ENCODE measurements at places on chromosomes 13 and 19.

GRCh38 chr19:48608798-48609263 is 2.3 kb downstream of the SPACA4 start:
- DNase-seq = no peak

- DNase-seq = no peak
These were observed 194.1 kb downstream of the USP12 start for GRCh38 chr13:26977541-26977940.

- DNase-seq = no peak
These were observed at the start of gene PDX1 for GRCh38 chr13:27919934-27920676. Gene PDX1, plus strand, starts transcription at chr13:27920000. Its CDS starts 139 bp downstream, at chr13:27920139.

- DNase-seq = no peak
These were observed 4.6 kb upstream of the PNMA8A start for GRCh38 chr19:46475986-46476385.

GRCh38 chr19:51701468-51702100 is 8.5 kb downstream of the SPACA6 start:
- no peak for DNase-seq

DNA sequence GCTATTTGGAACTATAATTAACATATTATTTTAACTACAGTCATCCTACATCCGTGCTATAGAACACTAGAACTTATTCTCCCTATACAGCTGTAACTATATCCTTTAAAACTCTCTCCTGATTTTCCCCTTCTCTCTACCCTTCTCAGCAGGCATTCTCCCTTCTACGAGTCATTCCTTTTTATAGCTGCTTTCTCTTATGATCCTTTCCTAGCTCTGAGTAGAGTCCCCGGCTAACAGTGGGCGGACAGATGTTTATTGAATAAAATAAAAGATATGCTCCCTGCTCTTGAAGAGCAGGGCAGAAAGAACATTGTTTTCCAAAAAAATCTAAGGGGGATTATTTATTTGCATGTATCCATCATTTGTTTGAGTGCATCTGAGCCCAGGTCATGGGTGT is 246.5 kb upstream of the TMTC4 start:
- no peak for DNase-seq

- no peak for DNase-seq
These were observed 806.1 kb upstream of the ARGLU1 start for GRCh38 chr13:107374038-107374437.

- DNase-seq = no peak
These were observed 8.2 kb downstream of the RASGRP4 start for GRCh38 chr19:38417544-38418506.
